ENCODE measurements at places on chromosomes 7 and 10.

- no peak for DNase-seq
Observed at GRCh38 chr10:80694930-80695329, 157.2 kb downstream of the SH2D4B start.

DNA sequence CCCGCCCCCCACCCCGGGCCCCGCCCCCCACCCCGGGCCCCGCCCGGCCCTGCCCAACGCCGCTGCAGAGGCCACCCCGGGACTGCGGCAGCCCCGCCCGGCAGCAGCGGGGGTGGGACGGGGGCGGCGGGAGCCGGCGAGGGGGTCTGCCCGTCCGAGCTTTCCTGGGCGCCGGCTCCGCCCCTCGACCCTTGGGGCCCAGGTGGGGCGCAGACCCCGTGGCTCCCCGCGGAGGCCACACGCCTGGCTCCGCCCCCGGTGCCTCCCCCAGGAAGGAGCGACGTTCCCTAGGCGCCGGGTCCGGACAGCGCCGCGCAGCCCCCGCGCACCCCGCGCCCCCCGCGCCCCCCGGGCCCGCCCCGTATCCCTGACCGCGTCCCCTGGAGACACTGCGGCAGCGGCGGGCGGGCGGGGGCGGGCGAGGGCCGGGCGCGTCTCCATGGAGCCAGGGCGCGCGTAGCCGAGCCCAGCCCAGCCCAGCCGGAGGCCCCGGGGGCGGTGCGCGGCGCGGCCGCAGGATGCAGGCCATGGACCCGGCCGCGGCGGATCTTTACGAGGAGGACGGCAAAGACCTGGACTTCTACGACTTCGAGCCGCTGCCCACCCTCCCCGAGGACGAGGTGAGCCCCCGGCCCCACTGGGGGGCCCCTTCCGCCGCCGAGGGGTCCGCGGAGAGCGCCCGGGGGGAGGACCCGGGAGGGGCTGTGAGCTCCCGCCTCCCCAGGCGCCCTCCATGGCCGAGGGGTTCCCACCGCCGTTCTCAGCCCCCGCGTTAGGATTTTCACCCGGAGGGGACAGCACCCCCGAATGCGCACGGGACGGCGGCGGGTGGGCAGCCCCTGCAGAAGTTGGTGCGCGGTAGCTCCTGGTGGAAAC, at the start of gene KNDC1:
Gene KNDC1, plus strand, starts transcription at position 270 of the 876 bp plus-strand sequence. Its CDS starts 249 bp downstream, at position 519.
- DNase-seq: peak; percentile 56

- DNase-seq: no peak
Observed at GRCh38 chr10:60372436-60372835, 17.2 kb downstream of the ANK3 start.

- DNase-seq: no peak
Observed at GRCh38 chr7:36400606-36401005, 10.9 kb downstream of the ANLN start.

GRCh38 chr7:157766098-157766497, 429.3 kb downstream of the DNAJB6 start:
- DNase-seq: no peak

DNA sequence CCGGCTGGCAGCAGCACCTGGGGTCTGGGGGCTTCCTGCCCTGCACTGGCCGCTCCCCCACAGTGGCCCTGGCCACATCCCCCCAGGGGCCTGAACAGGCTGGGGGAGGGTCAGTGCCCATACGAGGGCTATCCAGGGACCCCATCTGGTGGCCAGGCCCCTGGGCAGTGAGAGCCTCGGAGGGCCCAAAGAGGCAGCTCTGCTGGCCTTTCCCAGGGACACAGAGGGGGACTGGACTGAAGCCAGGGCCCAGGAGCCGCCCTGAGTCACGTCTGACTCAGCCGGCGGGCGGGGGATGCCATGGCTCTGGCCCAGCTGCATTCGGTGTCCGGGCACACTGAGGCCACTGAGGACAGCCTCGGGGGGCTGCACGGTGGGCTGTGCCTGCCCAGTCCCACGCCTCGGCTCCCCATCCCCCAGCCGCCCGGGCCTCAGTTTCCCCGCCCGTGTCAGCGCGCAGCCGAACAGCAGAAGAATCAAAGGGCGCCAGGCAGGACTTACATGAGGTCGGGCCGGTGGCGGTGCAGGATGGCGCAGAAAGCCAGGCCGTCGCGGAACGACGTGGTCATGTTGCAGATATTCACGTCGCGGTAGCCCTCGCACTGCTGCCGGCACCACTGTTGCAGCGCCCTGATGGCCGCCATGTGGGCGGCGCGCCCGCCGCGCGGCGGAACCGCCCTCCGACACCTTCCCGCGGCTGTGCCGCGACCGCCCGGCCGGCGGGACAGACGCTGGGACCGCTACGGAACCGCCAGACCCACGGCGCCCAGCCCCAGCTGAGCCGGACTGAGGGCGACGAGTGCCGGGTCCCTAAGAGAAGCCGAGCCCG, at the start of gene MICALL2:
Gene MICALL2, minus strand, starts transcription at position 788 of the 829 bp plus-strand sequence. Its CDS starts 144 bp downstream, at position 644.
- DNase-seq: peak; percentile 73

- no peak for DNase-seq
Observed at GRCh38 chr7:83546586-83546985, 102.4 kb downstream of the SEMA3E start.

- DNase-seq: no peak
Observed at GRCh38 chr10:47339759-47340607, 8.2 kb upstream of the RBP3 start.

DNA sequence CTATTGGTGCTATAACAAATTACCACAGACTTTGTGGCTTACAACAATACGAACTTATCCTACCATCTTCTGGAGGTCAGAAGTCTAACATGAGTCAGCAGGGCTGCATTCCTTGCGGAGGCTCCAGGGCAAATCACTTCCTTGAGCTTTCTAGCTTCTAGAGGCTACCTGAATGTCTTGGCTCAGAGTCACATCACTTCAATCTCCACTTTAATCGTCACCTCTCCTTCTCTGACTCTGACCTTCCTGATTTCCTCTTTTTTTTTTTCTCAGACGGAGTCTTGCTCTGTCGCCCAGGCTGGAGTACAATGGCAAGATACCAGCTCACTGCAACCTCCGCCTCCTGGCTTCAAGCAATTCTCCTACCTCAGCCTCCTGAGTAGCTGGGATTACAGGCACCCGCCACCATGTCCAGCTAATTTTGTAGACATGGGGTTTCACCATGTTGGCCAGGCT, 44.6 kb upstream of the ANAPC16 start:
- no peak for DNase-seq

DNA sequence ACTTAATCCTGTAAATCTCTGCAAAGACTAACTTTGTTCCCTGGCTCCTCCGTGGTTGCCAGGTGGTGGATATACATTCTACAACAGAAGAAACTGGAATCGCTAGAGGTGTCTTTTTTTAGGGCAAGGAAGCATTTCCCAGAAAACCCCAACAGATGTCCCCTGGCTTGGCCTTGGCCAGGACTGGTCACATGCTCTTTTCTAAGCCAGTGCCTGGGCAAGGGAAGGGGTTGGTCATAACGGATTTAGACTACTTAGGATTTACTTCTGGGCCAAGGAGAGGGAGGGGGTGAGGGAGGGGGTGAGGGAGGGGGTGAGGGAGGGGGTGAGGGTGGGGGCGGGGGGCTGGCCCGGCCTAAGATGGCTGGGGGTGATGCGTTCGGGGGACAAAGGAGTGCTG, 105.7 kb downstream of the SNX10 start:
- DNase-seq: no peak

- no peak for DNase-seq
Observed at GRCh38 chr10:30439931-30440330, 5.9 kb downstream of the MAP3K8 start.

DNA sequence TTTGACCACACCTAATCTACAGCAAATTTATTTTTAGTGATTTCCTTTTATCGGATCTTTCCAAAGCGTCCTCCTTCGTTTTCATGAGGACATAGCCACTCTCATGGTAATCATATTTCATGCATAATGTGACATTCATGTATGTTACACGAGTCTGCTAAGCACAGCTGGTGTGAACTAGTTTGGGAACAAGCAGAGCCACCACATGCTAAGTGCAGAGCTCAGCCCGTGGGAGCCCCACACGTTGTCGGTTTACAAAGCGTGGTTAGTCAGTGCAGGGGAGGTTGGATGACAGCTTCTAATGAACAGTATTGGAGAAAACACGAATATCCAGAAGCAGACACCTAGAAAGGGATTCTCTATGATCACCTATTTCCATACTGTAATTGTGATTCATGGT, 78.4 kb upstream of the GJD4 start:
- no peak for DNase-seq

GRCh38 chr10:113316506-113316905, 236.3 kb upstream of the HABP2 start:
- DNase-seq: no peak

GRCh38 chr7:157003445-157003755, 7.1 kb downstream of the MNX1 start:
- peak; percentile 47 for DNase-seq

GRCh38 chr10:89215511-89215910, 8.4 kb upstream of the CH25H start:
- no peak for DNase-seq
